ENCODE measurements at places on chromosomes 4 and X. TPM values are rescaled to one million over a fixed set of nuclear protein-coding genes. Genes with fewer than 3 reads are reported as not detected.

TACR3 gene
- 8.2 TPM for total RNA-seq

CLCN3 gene
- total RNA-seq, result 66.6 TPM

- no peaks in the 10 kb centered on the region for H3K27me3 ChIP-seq
- H3K4me1 ChIP-seq, result no peaks in the 10 kb centered on the region
- no peak for DNase-seq
- H3K4me3 ChIP-seq, result no peak overlapping the region
- H3K36me3 ChIP-seq, result no peaks in the 10 kb centered on the region
These were observed 330.3 kb downstream of the PPP4R3C start for GRCh38 chrX:27132862-27133261.

DNA sequence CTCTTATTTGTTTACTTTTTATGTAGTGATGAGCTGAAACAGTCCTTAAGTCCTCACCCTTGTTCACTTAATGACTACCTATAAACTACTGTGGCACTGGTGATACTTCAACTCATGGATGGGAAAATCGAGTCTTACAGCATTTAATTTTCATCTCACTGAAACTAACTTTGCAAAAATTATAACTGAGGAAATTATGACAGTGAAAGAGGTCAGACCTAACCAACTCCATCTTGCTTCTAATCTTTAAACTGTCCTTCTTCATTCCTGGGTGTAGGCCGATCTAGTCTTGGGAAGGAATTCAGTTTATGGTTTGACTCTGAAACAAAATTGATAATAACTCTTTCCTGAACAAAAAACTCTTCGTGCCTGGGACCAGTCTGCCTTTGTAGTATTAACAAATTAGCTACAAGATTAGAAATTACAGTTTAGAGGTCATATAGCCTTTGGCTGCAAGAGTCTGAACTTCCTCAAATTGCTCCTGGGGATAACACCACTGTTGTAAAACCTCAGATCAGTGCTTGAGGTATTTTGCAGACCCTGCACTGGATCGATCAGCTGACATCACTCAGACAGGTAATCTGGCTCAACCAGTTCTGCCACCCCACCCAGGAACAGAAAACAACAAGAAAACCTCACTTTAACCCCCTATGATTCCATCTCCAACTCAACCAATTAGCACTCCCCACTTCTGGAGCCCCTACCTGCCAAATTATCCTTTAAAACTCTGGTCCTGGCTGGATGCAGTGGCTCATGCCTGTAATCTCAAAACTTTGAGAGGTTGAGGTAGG is 995.7 kb upstream of the PRKX start:
- no peak for DNase-seq

- no peak overlapping the region for H3K4me3 ChIP-seq
- H3K36me3 ChIP-seq, result no peaks in the 10 kb centered on the region
- DNase-seq, result no peak
- peaks cover 8% of the 10 kb centered on the region for H3K27me3 ChIP-seq
These were observed 3.6 kb upstream of the NXT2 start for GRCh38 chrX:109533005-109533404.

- H3K4me3 ChIP-seq, result no peak overlapping the region
- H3K36me3 ChIP-seq, result peaks cover 9% of the 10 kb centered on the region
- no peaks in the 10 kb centered on the region for H3K27me3 ChIP-seq
These were observed 39.3 kb upstream of the CLDN34 start for GRCh38 chrX:9927698-9928482.

DNA sequence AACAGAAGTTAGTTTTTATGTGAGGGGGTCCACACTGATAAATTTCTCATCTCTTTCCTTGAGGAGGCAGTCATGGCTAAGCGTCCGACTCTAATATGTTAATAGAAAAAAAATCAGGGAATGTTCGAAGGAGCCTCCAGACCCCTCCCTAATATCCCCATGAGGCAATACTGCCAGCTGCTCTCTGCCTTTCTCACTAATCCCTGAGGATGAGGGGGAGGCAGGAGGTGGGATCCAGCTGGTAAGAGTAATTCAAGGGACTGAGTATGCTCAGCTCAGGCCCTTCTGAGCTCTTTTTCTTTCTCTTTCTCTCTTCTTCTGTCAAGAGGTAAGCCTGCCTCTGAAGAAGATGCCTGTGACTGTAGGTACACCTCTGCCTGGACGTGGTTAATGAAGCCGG is 51.7 kb downstream of the PIR start:
- H3K27me3 ChIP-seq, result peaks cover 22% of the 10 kb centered on the region
- no peak for DNase-seq
- no peak overlapping the region for H3K27ac ChIP-seq
- H3K4me1 ChIP-seq, result no peaks in the 10 kb centered on the region
- H3K4me3 ChIP-seq, result no peak overlapping the region
